ENCODE measurements at places on chromosomes 1 and 21. TPM values are rescaled to one million over a fixed set of nuclear protein-coding genes. Genes with fewer than 3 reads are reported as not detected.
A peak's percentile ranks its signal among the peaks of the same experiment; 100 is the strongest.

- no peaks in the 10 kb centered on the region for H3K36me3 ChIP-seq
- H3K4me1 ChIP-seq = no peaks in the 10 kb centered on the region
- no peak for DNase-seq
- no peak overlapping the region for H3K4me3 ChIP-seq
- H3K27me3 ChIP-seq = no peaks in the 10 kb centered on the region
Observed at GRCh38 chr1:219790834-219791615, 137.3 kb downstream of the SLC30A10 start.

Gene SLAMF8
- 12.0 TPM for total RNA-seq

DNA sequence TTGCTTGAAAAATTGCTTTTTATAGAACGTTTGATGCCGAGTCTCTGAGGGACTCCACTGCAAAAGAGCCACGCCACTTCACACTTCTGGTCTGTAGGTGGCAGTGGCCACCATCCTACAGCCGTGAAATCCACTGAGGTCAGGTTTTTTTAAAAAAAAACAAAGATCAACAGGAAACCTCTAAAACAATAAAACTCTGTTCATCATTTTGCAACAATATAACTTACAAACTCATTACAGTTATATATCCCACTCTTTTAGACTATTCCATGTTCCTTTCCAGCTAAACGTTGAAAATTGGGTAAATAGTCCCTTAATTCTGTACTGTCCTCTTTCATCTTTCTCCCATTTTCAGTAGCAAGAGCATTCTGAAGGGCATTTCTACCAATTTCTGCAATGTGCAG lies 64.6 kb upstream of the FMN2 start:
- no peaks in the 10 kb centered on the region for H3K36me3 ChIP-seq
- no peak for DNase-seq
- H3K27me3 ChIP-seq = no peaks in the 10 kb centered on the region
- no peaks in the 10 kb centered on the region for H3K4me1 ChIP-seq

Gene STIL
- 2.5 TPM for total RNA-seq

Gene CENPL
- total RNA-seq = 3.7 TPM

DNA sequence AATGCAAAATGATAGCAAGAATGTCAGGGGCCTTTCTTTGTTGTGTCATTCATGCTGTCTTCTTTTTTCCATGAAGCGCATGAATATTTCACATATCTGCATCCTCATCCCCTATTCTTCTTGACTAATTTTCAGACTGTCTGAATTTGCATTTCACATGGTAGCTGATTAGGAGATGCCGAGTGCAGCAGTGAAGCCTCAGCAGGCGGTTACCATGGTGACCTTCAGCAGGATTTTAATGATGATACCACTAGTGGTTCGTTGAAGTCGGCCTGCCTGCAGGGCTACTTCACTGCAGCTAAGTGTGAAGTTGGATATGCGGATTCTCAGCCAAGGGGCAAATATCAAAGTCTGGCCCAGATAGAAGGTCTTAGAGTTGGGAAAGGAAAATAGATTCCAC lies 141.8 kb downstream of the NEK7 start:
- no peaks in the 10 kb centered on the region for H3K36me3 ChIP-seq
- H3K4me3 ChIP-seq = no peak overlapping the region
- no peaks in the 10 kb centered on the region for H3K27me3 ChIP-seq
- no peak for DNase-seq

DNA sequence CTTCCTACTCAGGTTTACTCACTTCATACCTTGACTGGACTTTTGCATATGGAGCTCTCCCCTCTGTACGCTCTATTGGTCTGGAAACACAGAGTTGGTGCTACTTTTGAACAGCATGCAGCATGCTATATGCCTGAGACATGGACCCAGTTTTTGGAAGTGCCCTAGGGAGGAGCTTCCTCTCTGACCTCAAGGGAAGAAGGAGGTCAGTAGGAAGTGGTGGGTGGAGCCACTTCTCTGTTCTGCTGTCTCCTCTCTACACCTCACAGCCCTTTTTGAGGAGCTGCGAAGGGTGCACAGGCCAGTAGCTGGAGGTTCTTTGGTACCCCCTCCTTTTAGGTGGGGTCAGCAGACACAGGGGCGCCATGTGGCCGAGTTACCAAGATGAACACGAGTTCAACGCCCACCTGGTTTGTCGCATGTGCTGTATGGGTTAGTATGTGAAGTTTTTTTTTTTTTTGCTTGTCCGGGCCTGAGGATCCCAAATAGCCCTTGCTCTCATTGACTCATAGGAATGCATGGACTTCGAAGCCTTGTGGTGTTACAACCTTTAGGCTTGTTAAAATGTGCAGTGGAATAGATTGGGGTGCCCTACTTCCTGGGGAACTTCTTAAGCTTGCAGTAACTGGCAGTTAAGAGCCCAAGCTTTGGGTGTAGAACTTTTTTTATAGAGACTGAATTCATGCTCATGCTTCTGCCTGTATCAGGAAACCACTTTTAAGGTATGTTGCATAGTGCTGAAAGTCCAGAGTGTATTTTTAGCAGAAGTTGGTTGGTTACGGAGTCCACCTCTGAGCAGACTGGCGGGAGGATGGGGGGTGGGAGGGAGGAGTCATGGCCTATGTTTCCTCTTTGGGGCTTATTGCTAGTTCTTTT lies 10.7 kb downstream of the MACF1 start:
- DNase-seq = no peak
- no peak overlapping the region for H3K4me3 ChIP-seq
- H3K4me1 ChIP-seq = peaks cover 33% of the 10 kb centered on the region
- no peaks in the 10 kb centered on the region for H3K27me3 ChIP-seq
- H3K27ac ChIP-seq = peak overlapping the region; percentile 32
- H3K36me3 ChIP-seq = no peaks in the 10 kb centered on the region

Gene MROH9
- total RNA-seq = not detected

DNA sequence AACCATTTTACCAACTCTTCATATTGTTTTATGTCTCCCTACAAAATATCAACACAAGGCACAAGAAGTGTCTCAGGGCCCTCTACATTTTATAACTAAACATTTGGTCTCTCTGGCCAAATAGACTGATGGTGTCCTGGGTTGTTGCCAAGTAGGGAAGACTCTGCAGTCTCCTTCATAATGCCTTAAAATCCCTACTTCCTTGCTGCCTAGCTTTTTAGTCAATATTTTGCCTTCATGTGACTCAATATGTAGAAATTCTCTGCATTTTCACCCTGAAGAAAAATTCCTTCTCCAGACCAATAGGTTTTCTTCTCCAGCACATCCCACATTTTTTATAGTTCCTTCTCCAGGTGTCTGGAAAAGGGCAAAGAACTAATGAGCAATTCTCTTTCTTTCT lies 72.6 kb upstream of the IPO9 start:
- no peak overlapping the region for H3K4me3 ChIP-seq
- no peak for DNase-seq
- H3K27ac ChIP-seq = no peak overlapping the region
- H3K36me3 ChIP-seq = no peaks in the 10 kb centered on the region

DNA sequence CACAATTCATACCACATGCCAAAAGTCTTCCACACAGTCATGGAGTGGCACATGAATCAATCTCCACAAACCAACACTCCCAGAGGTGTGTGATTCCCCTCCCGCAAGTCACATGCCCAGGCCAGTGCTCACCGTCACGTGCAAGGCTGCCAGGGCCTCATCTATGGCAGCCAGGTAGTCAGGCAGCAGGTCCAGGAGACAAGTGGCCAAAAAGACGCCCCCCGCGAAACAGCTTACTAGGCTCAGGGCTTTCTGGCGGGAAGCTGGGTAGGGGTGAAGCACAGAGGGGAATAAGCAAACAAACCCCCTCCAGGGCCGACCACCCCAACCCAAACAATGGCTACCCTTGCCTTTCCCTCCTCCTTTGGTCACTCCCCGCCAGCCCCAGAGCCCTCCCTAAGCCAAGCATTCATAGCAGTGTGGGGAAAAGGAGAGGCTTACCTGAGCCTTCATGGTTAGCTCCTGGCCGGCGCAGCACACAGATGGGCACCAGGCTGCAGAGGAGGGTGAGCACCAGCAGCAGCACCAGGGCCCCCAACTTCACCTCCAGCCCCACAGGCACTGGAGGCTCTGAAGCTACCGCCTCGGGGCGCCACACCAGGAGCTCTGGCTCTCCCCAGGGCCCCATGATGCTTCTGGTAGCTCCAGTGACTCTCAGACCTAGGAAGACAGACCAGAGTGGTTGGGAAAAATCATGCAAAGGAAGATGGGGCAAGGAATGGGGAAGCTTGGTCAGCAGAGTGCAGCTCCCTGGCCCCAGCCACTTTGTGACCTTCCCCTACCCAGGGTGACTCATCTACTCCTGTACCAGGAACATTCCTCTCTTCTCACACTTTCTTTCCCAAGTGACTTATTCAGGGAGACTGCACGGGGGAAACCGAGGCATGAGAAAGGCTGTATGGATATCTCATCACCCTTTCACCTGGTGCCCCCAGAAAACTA lies 978 bp downstream of the SLC39A1 start:
- H3K4me1 ChIP-seq = peaks cover 10% of the 10 kb centered on the region
- H3K27me3 ChIP-seq = no peaks in the 10 kb centered on the region
- H3K27ac ChIP-seq = peak overlapping the region; percentile 96
- no peaks in the 10 kb centered on the region for H3K36me3 ChIP-seq

- H3K36me3 ChIP-seq = no peaks in the 10 kb centered on the region
- peak overlapping the region; percentile 99 for H3K4me3 ChIP-seq
- H3K27ac ChIP-seq = peak overlapping the region; percentile 97
- peak; percentile 56 for DNase-seq
- no peaks in the 10 kb centered on the region for H3K27me3 ChIP-seq
Observed at GRCh38 chr1:51236531-51237350, 668 bp downstream of the RNF11 start.

- no peaks in the 10 kb centered on the region for H3K27me3 ChIP-seq
- no peak overlapping the region for H3K27ac ChIP-seq
- H3K36me3 ChIP-seq = peaks cover 2% of the 10 kb centered on the region
- H3K4me1 ChIP-seq = peaks cover 22% of the 10 kb centered on the region
- DNase-seq = no peak
- H3K4me3 ChIP-seq = no peak overlapping the region
Observed at GRCh38 chr21:34126269-34126668, 52.9 kb downstream of the MRPS6 start.
